ENCODE measurements at places on chromosomes 4 and X. TPM values are rescaled to one million over a fixed set of nuclear protein-coding genes. Genes with fewer than 3 reads are reported as not detected.

Gene XAGE2
- total RNA-seq = not detected

Gene SLC26A1
- 2.0 TPM for total RNA-seq

Gene MAGEC2
- not detected for total RNA-seq

Gene SMIM10
- 0.41 TPM for total RNA-seq

Gene PPBP
- total RNA-seq = 4.1 TPM

Gene PPEF1
- 16.3 TPM for total RNA-seq
